ENCODE measurements at places on chromosomes 6 and 20. TPM values are rescaled to one million over a fixed set of nuclear protein-coding genes. Genes with fewer than 3 reads are reported as not detected.

DNA sequence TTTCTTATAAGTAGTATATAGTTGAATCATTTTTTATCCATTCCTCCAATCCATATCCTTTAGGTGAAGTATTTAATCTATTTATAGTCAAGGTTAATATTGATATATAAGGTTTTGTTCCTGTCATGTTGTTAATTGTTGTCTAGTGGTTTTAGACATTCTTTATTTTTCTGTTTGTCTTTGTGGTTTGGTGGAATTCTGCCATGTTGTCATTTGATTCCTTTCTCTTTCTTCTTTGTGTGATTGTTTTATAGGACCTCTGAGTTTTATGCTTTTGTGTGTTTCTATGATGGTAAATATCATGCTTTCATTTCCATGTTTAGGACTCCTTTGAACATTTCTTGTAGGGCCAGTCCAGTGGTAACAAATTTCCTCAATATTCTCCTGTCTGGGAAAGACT, 450.3 kb upstream of the BTBD3 start:
- H3K27me3 ChIP-seq: no peaks in the 10 kb centered on the region
- H3K27ac ChIP-seq: no peak overlapping the region
- H3K4me3 ChIP-seq: no peak overlapping the region
- no peak for DNase-seq
- H3K36me3 ChIP-seq: peaks cover 7% of the 10 kb centered on the region
- no peaks in the 10 kb centered on the region for H3K4me1 ChIP-seq

DNA sequence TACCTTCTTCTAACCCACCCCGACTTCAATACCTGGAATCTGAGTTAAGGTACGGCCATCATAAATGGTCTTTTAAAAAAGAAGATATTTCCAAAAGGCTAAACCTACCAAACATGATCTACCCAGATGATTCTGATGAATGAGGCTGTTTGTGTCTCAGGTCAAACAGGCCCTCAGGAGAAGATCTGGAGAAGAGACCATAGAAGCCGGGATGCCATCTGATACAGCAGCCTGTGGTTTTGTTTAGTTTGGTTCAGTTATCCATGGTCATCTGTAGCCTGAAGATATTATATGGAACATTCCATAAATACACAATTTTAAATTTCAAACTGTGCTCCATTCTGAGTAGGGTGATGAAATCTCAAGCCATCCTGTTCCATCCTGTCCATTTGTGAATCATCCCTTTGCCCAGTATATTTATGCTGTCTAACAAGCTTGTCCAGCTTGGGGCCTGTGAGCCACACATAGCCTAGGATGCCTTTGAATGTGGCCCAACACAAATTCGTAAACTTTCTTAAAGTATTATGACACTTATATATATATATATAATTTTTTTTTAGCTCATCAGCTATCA, 4.0 kb upstream of the CAP2 start:
- DNase-seq: no peak
- no peaks in the 10 kb centered on the region for H3K36me3 ChIP-seq
- H3K27me3 ChIP-seq: peaks cover 53% of the 10 kb centered on the region
- H3K27ac ChIP-seq: no peak overlapping the region

Gene POPDC3
- total RNA-seq: not detected

GRCh38 chr6:113315879-113316278, 541.3 kb upstream of the MARCKS start:
- H3K27me3 ChIP-seq: no peaks in the 10 kb centered on the region
- no peak overlapping the region for H3K4me3 ChIP-seq
- H3K27ac ChIP-seq: no peak overlapping the region
- no peaks in the 10 kb centered on the region for H3K4me1 ChIP-seq

GRCh38 chr6:1039191-1039590, 272.7 kb upstream of the FOXQ1 start:
- no peak overlapping the region for H3K27ac ChIP-seq
- DNase-seq: no peak
- H3K4me3 ChIP-seq: no peak overlapping the region
- peaks cover 37% of the 10 kb centered on the region for H3K27me3 ChIP-seq
- H3K4me1 ChIP-seq: no peaks in the 10 kb centered on the region
- H3K36me3 ChIP-seq: no peaks in the 10 kb centered on the region

Data from natural killer cell treated with Interleukin-12 subunit alpha and Interleukin-12 subunit beta and Interleukin-15 and Interleukin-18, amount 100 ng/mL, for 72 hours (primary cell).